CD4-positive, alpha-beta T cell treated with Interleukin-4 for 1 hour (primary cell): ENCODE measurements at places on chromosomes 6 and 20.

DNA sequence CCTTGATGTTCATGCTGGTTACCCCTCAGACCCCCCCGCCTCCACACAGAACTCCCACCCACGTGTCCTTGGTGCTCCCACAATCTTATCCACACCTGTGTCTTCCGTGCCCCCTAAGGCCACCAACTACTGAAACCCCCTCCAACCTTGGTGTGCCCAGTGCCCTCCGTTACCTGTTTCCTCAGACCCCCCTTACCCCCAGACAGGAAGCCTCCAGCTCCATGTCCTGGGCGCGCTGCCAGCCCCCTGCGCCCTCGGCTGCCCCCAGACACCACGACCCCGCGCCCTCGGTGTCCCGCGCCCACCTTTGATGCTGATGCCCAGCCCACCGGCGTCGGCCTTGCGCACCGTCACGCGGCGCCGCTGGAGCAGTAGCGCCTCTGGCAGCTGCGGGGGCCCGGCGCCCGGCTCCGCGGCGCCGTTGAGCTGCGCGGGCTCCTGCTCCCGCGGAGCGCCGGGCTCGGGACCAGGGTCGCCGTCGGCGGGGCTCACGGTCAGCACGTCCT is 504 bp downstream of the SNTA1 start:
- peak; percentile 3 for DNase-seq

GRCh38 chr20:1943275-1944002 is 48.2 kb downstream of the SIRPA start:
- peak; percentile 80 for DNase-seq

- no peak for DNase-seq
Observed at GRCh38 chr20:38114353-38114791, 50.7 kb downstream of the TGM2 start.

DNA sequence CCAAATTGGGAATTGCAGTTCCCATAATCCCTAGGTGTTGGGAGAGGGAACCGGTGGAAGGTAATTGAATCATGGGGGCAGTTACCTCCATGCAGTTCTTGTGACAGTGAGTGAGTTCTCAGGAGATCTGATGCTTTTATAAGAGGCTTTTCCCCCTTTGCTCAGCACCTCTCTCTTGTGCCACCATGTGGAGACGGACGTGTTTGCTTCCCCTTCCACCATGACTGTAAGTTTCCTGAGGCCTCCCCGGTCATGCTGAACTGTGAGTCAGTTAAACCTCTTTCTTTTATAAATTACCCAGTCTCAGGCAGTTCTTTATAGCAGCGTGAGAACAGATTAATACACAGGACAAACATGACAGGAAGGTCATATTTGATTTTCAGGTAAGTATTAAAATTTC is 25.3 kb upstream of the HECA start:
- peak; percentile 44 for DNase-seq

DNA sequence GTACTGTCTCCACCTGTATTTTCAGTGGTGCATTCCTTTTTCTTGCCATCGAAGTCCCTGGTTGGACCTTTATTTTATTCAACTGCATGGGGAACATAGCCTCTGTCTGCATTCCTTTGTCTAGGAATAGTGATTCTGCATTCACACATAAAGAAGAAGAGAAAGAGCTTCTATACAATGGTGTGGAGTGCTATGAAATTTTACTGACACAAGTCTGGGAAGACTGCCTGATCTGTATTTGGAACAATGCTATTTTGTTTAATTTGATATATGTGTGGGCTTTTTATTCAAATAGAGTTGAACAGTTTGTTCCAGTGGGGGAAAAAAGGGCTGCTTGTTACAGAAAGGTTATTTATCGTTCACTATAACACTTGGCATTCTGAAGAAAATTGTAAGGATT is 375.7 kb upstream of the POU3F2 start:
- no peak for DNase-seq

DNA sequence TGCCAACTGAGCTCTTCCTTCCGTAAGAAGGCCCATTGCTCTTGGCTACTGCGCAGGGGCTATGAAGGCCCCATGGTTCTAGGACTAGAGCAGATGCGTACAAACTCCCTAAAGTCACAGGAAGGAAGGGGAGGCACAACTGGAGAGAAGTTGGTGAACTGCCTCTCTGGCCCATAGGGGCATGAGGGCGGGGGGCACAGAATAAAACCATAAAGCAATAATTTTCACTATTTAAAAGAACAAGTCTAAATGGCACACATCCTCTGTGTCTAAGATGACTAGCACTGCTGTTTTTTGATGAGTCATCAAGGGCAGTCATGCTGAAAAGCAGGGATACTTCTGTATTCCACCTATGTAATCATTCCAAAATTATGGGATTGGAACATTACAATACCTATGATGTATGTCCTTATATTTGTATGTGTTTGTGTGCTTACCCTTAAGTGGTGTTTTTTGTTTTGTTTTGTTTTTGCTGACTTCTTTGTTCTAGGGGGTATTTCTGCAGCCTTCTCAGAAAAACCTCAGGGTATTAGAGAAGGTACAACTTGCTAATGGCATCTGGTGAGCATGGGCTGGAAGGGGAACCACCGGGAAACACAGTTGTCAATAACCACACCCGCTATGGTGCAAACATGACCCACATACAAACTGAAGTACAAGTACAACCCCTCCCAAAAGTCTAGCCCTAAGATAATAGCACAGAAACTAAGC is 36.9 kb downstream of the B4GALT5 start:
- peak; percentile 85 for DNase-seq

DNA sequence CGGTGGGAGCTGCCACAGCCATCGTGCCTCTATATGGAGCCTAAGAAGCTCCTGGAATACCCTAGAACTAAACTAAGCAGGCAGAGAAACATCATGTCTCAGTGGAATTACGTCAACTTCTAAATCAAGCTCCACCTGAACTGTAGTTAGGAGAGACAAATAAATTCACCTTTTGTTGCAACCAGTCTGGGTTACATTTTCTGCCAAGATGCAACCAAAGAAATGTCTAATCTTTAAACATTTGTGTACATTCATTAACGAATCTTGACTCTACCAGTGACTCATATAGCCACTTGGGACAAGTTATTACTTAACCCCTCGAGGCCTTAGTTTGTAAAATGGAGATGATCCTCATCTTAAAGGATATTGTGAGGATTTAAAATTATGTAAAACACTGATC is 8.9 kb downstream of the PTPRK start:
- no peak for DNase-seq

- DNase-seq = no peak
Observed at GRCh38 chr6:95660544-95660943, 83.2 kb downstream of the MANEA start.

DNA sequence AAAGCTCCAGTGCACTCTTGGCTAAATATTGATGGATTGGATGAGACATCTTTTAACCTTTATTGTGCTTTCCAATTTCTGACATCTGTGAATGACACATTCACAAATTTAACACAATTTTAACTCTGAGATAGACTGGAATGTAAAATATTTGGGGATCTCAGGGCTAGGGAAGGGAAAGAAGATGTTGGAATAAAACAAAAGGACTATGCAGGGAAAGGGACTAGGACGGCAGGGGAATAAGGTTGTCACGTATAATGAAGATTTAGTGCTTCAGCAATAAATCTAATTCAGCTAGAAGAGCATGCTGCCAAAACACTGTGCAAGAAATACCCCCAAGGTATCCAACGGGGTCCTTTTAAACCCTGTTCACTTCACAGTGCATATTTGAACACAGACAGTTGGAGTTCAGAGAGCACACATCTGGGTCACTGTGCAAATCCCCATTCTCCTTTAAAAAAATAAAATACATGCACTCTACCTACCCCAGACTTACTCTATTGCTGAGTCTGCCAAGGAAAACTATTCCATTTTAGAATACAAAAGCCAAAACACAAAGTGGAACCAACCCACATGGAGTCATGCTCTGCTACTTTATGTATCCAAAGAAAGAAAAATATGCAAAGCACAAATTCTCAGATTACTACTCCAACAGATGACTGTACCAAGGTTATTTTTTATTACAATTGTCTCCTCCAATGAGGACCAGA is 151.0 kb upstream of the RSPO3 start:
- no peak for DNase-seq

GRCh38 chr6:87115402-87116135 is 20.7 kb upstream of the CGA start:
- no peak for DNase-seq

DNA sequence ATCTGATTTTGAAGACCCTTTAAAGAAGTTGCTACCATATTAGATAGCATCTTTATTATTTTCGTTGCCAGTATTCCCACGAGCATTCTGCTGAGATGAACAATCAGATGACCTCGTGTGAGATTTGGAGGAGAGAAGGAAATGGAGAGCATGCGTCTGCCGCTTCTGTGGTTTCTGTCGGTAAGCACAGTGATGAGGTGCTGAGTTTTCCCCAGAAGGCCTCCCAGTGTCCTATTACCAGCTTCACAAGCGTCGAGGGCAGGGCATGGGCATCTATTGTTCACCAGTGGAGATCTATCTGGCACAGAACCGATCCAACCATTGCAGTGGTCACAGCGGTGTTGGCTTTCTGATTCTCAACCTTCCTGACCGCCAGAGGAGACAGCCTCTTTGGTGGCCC is 29.4 kb downstream of the TRAF3IP2 start:
- no peak for DNase-seq

GRCh38 chr20:55928266-55928665 is 77.1 kb downstream of the CBLN4 start:
- DNase-seq = no peak

GRCh38 chr6:33168284-33168601 is 24.0 kb downstream of the COL11A2 start:
- DNase-seq = no peak

DNA sequence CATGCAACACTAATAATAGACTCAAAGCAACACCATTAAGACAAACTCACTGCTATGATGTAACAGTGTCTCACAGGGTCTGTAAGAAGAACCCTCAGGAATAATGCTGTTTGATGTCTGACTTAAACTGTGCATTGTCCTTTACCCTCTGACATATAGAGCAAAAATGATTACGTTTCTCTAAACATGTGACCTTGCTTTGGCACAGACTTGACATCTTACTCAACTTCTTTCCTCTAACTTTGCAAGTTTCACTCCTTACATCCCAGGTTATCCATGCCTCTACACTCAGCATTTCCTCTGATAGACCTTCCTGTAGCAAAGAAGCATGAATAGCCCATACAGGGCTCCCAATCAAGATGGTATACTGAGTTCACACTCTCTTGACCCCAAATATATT is 252.7 kb downstream of the UST start:
- no peak for DNase-seq

DNA sequence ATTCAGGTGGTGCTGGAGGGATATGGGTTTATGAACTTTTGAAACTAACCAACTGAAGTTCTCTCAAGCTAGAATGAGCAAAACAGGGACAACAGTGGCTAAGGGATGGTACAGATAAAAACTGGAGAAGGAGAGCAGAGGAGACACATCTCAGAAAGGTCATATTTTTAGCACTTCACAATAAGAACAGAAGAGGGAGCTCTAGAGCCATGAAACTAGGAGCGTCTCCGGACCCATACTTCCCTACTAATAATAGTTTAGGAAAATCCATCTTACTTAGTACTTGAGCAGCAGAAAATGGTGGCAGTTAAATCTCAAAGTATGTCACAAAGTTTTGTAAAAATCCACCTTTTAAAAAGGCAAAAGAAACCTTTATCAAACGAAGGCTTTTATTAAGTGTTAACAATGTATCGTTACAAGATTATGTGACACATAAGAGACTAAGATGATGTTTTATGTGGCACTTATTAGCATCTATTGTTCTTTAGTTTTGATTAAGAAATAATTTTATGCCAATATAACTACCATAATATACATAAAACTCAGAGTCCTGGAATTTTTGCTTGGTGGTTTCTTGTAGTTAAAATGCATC is 278.6 kb downstream of the TBC1D32 start:
- no peak for DNase-seq

DNA sequence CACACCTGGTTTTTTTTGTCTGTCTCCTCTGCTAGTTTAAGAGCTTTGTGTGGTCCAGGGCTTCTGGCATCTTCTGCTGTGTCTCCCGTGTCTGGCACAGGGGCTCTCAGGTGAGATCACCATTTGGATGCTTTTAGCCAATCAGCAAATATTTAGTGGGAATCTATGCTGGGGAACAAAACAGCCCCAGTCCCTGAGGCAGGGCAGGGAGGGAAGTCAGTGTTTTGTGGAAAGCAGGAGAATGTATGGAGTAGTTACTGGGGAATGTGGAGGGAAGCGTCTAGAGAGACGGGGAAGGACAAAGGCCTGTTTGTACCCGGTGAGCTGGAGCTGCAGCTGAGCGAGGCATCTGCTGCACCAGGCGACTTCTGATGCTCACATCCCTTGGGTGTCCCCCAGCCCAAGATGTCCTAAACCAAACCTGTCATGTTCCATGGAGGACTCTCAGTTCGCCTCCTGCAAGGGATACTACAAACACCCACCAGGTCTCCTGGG is 49.3 kb upstream of the NNAT start:
- no peak for DNase-seq

DNA sequence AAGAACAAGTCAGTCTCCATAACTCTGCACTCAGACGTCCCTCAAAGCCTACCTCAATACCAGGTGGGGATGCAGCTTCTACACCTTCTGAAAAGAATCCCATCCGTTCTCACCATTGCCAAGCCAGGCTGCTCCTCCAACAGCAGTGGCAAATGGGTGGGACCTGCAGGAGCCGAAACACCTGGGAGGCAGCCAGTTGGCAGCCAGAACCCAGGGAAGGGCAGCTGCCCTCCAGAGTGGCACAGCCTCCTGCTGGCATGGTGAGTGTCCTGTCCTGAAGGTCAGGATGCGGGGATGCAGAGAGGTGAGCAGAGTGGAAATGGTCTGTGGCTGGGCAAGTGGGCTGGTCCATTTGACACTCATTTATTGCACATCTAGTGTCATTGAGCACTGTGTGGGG is 210.6 kb upstream of the CDH4 start:
- DNase-seq = no peak

GRCh38 chr6:11292594-11293236 is 60.2 kb upstream of the NEDD9 start:
- no peak for DNase-seq

GRCh38 chr6:38990475-38990874 is 58.1 kb upstream of the GLP1R start:
- DNase-seq = no peak

DNA sequence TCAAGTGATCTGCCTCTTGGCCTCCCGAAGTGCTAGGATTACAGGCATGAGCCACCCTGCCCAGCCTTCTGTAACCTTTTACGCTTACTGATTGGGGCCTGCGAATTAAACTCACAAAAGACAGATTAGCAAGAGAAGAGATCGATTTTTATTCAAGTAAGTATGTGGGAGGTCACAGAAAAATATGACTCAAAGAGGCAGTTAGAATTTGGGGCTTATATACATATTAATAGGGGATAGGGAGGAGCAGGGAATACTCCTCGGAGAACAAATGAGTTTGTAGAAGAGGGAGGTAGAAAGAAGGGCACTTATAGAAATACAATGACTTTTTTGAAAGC is 78.9 kb downstream of the CD24 start:
- no peak for DNase-seq

- no peak for DNase-seq
Observed at GRCh38 chr6:52360028-52360427, 1.9 kb upstream of the PAQR8 start.
